ENCODE measurements at places on chromosomes 3 and 15.

GRCh38 chr3:180409170-180409569 lies 192.8 kb upstream of the TTC14 start:
- no peak for DNase-seq

DNA sequence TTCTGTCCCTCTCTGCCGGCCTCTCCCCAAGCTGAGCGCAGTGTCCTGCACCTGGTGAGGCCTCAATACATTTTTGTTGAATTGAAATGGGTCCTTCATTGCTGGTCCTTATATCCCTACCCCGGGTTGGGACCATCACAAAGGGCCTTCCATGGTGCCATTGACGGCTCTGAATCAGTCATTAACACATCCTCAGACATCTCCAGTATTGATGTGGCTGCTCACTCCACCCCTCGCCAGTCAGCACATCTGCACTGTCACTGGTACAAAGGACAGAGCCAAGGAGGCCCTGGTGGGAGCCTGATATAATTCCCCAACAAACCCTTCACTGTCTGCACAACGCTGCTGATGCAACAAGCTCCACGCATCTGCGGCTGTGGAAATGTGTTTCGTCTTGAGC lies 191.6 kb upstream of the TOPAZ1 start:
- DNase-seq, result no peak

GRCh38 chr3:46283881-46284450 lies 41.7 kb downstream of the CCR3 start:
- DNase-seq, result no peak

DNA sequence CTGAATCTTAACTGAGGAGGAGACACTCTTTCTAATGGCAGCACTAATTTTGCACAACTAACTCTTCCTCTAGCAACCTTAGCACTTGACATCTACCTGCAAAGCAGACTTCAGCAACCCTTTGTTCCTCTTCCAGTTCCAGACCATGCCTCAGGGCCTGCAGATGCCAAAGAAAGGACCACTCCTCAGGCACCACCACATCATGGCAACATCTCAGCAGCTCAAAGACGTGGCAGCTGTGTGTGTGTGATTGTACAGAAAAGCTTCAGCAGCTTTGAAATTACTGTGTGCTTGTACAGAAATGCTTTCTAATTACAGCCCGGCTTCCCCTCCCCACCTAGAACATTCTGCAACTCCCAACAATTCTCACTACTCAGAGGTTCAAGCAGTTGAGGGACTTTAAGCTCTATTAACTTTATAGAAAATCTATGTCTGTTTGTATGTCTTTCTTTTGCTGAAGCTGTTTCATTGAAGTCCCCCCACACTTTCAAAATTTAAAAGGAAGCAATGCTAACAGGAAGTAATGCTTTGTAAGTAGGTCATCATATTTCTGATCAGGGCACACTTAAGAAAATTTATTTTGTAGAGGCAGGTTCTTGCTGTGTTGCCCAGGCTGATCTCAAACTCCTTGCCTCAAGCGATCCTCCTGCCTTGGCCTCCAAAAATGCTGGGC lies 115.2 kb downstream of the CD47 start:
- DNase-seq, result no peak

DNA sequence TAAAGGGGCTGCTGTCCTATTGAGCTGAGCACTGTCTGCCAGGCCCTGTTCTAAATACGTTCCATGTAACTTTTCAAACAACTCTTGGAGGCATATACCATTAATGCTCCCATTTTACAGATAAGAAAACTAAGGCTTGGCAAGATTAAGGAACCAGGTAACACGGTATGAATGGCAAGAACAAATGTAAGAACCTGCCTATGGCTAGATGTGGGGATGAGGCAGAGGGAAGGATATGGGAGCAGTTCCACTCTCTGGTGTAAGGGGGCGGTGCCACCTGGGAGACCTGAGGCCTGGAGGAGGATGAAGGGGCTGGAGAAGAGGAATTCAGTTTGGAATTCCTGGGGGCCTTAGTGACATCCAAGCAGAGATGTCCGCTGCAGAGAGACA lies 3.8 kb upstream of the LMAN1L start:
- no peak for DNase-seq

All from forelimb muscle (tissue), 1 donor.